ENCODE measurements at places on chromosomes 4 and X. TPM values are rescaled to one million over a fixed set of nuclear protein-coding genes. Genes with fewer than 3 reads are reported as not detected.

DNA sequence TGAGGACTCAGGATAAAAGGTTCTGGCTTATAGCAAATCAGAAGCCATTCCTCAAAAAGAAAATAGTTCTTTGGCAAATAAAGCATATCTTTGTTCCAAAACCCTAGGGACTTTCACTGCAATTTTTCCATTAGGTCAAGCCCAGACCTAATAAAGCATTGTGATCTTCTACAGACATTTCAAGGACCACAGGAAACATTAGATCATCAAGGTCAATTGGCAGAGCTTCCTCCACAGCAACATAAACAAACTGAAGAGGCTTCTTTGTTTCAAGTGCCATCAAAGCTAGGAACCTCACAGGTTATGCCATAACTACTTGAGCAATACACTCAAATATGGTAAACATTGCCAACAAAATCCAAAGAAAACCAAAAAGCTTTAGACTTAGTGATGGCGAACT is 144.9 kb downstream of the ANXA5 start:
- no peak for DNase-seq

GRCh38 chr4:119478446-119479179 is 150.0 kb downstream of the PDE5A start:
- no peak for DNase-seq

- peak; percentile 70 for DNase-seq
These were observed 4.6 kb upstream of the SOWAHD start for GRCh38 chrX:119753639-119754257.

DNA sequence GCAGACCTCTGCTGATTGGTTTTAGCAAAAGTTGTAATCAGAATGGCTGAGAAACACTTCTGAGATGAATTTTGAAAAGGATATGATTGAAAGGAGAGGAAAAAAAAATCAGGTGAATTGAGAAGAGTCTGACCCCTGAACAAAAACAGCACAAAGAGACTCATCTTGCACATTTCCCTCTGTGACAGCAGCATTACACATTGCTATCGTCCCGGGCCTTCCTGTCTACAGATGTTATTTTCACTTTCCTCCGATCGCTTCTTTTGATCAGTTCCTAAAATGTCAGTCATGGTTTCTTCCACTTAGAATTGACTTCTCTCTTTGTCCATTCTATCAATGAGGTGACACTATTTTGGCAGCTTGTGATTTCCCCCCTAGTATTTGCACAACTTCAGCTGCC is 262.6 kb downstream of the GPC3 start:
- DNase-seq = no peak

DNA sequence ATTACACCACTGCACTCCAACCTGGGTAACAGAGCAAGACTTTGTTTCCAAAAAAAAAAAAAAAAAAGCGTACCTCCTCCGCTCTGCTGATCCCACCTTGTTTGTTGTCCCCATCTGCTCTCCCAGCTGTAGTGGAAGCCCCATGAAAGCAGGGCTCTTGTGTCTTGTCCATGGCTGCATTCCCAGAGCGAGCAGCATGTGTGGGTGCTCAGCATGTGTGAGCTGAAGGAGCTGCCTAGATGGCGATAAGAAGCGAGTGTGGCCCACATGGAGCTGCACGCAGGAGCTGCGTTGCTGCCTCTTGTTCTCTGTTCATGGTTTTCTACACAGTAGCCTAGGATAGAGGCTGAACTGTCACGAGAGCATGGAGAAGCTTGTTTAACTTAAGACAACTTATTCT is 12.4 kb downstream of the NSD2 start:
- no peak for DNase-seq

DNA sequence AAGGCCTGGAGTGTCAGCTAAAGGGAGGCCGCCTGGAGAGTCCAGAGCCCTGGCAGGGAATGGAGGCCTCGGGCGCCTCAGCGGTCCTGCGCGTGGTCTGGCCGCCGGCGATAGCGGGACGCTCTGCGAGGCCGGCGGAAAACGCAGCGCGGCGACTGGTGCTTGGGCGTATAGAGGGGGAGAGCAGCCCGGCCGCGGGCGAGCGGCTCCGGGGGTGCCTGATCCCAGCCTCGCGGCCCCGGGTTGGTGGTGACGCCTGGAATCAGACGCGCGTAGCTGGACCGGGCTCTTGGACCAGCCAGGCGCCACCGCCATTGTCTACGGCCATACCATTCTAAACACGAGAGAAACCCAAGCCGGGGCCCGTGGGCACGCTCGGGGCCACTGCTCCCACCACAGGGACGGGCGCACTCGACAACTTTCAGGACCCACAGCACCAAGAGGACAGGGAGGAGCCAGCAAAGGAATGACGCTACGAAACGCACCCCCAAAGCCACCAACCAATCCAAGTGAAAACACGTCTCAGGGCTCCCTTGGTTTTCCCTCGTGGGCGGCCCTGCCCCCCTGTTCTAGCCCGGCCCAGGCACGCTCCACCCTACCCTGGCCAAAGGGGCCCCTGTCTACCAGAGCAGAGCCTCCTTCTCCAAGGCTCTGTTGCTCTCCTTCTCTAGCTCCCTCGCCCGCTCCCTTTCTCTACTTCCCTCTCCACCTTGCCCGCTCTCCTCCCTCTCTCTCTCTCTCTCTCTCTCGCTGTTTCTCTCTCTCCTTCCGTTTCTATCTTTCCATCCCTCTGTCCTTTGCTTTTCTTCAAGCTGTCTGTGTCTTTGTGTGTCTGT is 7.8 kb downstream of the FRG2 start:
- DNase-seq = no peak

GRCh38 chrX:121036951-121037350 is 10.5 kb upstream of the GLUD2 start:
- DNase-seq = no peak

GRCh38 chrX:118802857-118803256 is 20.8 kb upstream of the ZCCHC12 start:
- peak; percentile 10 for DNase-seq

DNA sequence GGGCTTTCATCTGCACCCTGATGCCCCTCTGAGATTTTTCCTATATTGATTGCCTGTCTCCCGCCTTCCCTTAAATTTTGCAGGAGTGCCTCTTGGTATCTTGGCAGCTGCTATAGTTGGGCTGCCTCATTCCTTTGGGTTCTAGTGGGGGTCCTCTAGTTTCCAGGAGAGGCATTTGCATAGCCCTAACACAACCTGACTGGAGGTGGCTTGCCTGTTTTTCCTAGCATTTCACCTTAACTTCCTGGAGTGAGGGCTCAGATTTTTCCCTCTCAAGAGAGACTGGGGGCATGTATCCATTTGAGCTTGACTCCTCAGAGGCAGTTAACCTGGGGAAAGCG is 46.0 kb downstream of the UGT2A3 start:
- DNase-seq = no peak

GRCh38 chr4:150078579-150079080 is 385 bp downstream of the DCLK2 start:
- DNase-seq = peak; percentile 17

- DNase-seq = no peak
These were observed 111.2 kb upstream of the TECRL start for GRCh38 chr4:64520421-64520820.

GRCh38 chr4:7335344-7336066 is 99.2 kb downstream of the PSAPL1 start:
- peak; percentile 58 for DNase-seq

GRCh38 chrX:66200050-66200664 is 36.1 kb downstream of the HEPH start:
- no peak for DNase-seq

DNA sequence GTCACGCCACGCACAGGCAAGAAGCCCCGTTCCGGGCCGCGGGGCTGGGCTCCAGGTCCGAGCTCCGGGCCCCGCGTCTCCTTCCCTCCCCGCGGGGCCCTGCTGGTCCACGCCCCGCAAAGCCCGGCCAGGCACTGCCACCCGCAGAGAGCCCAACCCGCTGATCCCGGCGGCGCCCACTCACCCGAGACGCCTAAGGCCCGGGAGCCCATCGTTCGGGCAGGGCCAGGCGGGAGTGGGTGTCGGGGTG is 870 bp downstream of the PDZD4 start:
- DNase-seq = no peak

DNA sequence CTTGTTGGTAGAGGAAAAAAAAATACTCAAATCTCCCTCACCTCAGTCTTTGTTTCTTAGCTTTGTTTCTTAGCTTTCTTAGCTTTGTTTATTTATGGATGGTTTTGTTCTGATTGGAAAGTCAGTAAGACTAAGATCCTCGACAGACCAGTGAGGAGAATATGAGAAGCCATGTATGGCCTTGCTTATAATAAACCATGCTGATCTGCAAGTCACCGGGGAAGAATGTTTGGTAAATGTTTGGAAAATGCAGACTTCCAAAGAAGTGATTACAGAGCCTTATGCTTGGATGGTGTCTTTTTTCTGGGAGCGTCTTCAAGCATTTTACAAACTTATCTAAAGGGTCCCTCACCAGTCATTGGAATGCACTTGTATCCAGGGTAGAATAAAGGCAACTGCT is 90.1 kb upstream of the NOCT start:
- DNase-seq = no peak

GRCh38 chr4:54165011-54165410 is 64.1 kb upstream of the PDGFRA start:
- no peak for DNase-seq

DNA sequence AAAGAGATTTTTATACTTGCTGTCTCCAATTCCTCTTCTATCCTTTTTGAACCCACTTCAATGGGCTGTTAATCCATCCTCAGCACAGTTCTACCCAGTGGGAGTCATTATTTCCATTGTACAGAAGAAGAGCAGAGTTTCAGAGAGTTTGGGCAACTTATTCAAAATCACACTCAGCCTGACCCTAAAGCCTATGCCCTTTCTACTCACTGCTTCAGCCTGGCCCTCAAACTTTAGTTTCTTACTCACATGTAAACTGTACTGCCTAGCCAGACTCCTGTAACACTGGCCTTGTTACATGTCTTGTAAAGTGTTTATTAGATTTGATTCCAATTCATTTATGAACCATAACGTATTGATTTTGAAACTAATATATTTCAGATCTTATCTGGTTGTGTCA is 25.1 kb upstream of the USO1 start:
- DNase-seq = no peak

GRCh38 chr4:73387552-73387951 is 16.5 kb upstream of the ALB start:
- no peak for DNase-seq

DNA sequence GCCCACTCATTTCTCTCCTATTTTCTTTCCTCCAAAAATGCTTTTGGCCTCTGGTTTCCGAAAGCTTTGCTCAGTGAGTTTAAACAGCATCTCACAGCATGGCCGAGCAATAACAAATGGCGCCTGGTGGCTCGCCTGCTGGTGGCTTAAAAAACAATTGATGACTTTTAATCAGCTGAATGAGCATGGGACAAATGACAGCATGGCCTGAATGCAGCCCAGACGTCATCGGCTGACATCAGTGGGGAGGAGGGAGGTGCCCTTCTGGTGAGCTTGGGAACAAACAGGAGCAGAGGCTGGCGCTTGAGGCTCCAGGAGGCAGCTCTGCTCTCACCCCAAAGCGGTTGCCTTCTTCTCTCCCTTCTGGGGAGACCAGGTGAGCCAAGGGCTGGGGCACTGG is 286.4 kb downstream of the BCOR start:
- no peak for DNase-seq

GRCh38 chr4:171221181-171221580 is 592.0 kb upstream of the GALNTL6 start:
- no peak for DNase-seq

DNA sequence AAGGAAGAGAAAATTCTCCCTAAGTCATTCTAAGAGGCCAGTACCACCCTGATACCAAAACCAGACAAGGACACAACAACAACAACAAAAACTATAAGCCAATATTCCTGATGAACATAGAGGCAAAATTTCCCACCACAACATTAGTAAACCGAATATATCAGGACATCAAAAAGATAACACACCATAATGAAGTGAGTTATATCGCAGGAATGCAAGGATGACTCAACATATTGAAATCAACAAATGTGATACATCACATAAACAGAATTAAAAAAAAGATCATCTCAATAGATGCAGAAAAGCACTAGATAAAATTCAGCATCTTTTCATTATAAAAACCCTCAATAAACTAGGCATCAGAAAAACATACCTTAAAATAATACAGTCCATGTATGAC is 1844.4 kb upstream of the PCDH10 start:
- DNase-seq = peak; percentile 23

GRCh38 chr4:47899639-47900038 is 14.7 kb downstream of the NFXL1 start:
- no peak for DNase-seq

GRCh38 chr4:105894660-105895582 is at the start of gene NPNT:
Gene NPNT, plus strand, starts transcription at chr4:105895471. Its CDS starts 182 bp downstream, at chr4:105895653.
- peak; percentile 63 for DNase-seq

- DNase-seq = peak; percentile 50
These were observed 118.4 kb upstream of the ENPEP start for GRCh38 chr4:110357521-110357920.

- no peak for DNase-seq
These were observed 109.3 kb downstream of the ASB9 start for GRCh38 chrX:15160558-15161095.

DNA sequence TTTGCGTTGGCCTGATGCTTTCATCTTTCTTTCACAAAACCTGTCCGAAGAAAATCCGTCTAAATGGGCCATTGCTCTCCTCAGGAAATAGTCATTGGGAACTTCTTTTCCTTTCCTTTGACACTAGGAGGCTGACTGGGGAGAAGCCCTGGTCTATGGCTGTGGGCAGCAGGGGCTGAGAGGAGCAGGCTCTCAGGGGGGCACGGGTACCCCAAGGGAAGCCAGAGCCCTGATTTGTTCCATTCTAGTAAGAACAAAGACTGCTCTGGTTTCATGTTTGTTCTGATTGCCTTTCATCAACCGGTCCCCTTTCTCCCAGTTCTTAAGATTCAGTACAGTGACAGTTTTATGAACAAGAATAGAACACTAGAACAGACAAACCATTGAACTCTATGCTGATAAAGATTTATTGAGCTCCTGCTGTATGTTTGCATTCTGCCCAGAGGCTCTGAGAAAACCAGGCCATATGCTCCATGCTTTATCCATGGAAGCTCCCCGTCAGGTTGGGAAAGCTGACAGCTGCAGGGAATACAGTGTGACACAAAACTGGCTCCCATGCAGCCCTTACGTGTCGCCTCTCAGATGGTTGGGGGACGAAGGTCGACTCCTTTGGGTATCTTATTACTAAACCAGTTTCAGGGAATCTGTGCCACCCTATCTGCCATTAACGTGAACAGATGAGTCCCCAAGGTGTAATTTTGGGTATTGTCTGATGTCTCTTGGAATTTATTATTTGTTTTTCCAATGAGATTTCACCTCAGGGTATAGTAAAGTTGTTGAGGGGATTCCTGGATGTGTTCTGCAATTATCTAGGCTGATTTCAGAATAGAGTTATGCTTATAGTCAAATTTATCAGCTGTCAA is 72.4 kb upstream of the MSANTD1 start:
- no peak for DNase-seq

GRCh38 chr4:3666263-3666662 is 99.9 kb upstream of the ADRA2C start:
- DNase-seq = no peak

- peak; percentile 82 for DNase-seq
These were observed 1578.3 kb upstream of the TENM3 start for GRCh38 chr4:180664766-180665368.

GAGE12E gene
- not detected for total RNA-seq

TCEAL2 gene
- not detected for total RNA-seq

LEF1 gene
- 0.58 TPM for total RNA-seq

CYLC1 gene
- total RNA-seq = not detected

DCAF4L1 gene
- total RNA-seq = 0.63 TPM

SOWAHD gene
- 2.3 TPM for total RNA-seq

CTAG1A gene
- total RNA-seq = not detected

GALNTL6 gene
- total RNA-seq = not detected

MAGEA1 gene
- 0.07 TPM for total RNA-seq

CCDC158 gene
- not detected for total RNA-seq

STAP1 gene
- not detected for total RNA-seq

JADE3 gene
- 7.3 TPM for total RNA-seq

LIAS gene
- 8.3 TPM for total RNA-seq
